ENCODE measurements at places on chromosomes 2 and 18. TPM values are rescaled to one million over a fixed set of nuclear protein-coding genes. Genes with fewer than 3 reads are reported as not detected.
A peak's percentile ranks its signal among the peaks of the same experiment; 100 is the strongest.

DNA sequence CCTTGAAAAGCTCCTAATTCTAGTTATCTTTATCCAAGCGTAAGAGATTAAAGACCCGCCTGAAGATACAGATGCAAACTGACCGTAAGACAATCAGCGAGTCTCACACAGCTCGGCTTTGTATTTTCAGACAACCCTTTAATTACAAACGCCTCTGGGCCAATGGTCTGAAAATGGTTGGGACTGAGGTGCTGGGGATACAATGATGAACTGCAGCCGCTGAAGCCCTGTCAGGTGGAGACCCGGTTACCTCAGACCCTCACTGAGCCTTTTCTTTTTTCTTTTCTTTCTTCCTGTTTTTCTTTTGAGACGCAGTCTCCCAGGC, 715 bp upstream of the CFAP36 start:
- no peak for DNase-seq

- DNase-seq, result no peak
Observed at GRCh38 chr2:209946539-209946938, 55.9 kb upstream of the RPE start.

GRCh38 chr2:152496371-152496770, 161.4 kb downstream of the FMNL2 start:
- no peak for DNase-seq

GRCh38 chr18:60639836-60640235, 267.3 kb upstream of the MC4R start:
- DNase-seq, result no peak

The CDK15 gene
- total RNA-seq, result not detected

DNA sequence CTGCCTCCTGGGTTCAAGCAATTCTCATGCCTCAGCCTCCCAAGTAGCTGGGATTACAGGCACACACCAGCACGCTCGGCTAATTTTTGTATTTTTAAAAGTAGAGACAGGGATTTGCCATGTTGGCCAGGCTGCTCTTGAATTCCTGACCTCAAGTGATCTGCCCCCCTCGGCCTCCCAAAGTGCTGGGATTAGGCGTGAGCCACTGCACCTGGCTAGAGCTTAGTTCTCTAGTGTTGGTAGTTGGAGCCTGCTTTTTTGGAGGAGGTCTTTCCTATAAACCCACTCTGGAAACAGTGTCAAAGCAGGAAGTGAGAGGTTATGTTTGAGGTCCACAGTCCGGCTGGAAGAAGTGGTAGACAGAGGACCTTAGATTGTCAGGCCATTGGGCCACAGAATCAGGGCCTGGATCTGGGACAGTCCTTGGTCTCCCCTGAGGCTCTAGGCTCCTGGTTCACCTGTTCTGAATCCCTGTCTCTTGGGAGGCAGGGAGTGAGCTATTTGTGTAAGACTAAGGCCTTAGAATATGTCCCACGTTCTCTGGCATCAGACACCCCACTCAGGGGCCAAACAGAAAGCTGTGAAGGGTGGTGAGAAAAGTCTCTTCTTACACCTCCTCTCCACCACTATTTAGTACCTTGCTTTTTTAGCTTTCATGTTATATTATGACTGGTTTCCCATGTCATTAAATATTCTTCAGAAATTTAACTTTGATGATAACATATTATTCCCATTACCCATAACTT, 34.5 kb downstream of the PCBP1 start:
- no peak for DNase-seq

The CIDEA gene
- total RNA-seq, result not detected

The COX5B gene
- total RNA-seq, result 225 TPM

- DNase-seq, result no peak
Observed at GRCh38 chr2:178799305-178799704, 7.9 kb downstream of the TTN start.

GRCh38 chr18:49400398-49401072, 59.9 kb downstream of the DYM start:
- DNase-seq, result no peak

- peak; percentile 21 for DNase-seq
Observed at GRCh38 chr2:38057651-38058410, 18.1 kb downstream of the CYP1B1 start.

The HOXD8 gene
- not detected for total RNA-seq

The COL4A3 gene
- total RNA-seq, result not detected

The PIKFYVE gene
- total RNA-seq, result 13.6 TPM

GRCh38 chr2:128644718-128645256, 326.1 kb upstream of the HS6ST1 start:
- no peak for DNase-seq

DNA sequence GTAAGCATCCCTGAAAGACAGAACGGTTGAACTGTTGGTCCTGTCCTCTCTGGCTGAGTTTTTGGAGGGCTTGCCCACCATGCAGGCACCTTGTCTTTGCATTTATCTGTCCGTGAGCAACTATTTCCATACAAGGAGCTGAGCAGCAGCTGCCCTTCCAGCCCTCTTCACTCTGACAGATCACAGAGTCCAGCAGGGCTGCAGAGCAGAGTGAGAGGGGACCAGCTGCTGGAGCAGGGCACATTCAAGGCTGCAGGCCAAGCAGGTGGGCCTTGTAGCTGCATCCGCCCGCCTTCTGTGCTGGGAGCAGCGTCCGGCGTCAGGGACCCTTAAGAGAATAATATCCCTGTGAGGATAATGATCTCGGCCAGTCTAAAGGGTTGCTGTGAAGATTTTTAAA, 9.5 kb downstream of the SMYD1 start:
- DNase-seq, result no peak

The MGAT4A gene
- total RNA-seq, result 49.3 TPM

DNA sequence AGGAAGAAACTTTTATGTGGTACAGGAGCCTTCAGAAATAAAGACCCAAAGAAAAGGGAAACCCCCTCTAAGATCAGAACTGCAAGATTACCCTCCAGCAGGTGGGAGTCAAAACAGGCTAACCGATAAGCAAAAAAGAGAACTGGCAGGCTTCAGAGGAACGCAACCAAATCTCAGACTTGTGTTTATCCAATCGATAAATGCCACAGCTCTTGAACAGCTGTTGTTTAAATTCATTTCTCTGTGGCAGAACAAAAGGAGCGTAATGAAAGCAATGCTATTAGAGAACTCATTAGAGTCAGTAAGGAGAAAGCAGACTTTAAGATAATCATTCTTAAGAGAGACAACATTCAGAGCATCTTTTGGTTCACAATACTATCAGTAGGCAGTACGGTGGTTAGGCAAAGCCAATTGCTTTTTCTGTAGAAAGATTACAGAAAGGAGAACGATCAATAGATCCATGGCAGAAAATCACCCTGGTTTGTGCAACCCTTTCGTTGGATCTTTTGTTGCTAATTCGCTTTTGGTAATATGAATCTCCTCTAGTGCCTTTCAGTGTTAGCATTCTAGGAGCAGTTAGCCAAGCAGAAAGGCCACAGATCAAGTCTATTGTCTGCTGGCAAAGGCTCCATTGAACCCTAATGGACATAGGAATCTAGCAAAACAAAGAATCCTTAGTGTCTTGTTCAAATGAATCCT, 476.4 kb upstream of the CHST9 start:
- DNase-seq, result no peak

The ARL5A gene
- total RNA-seq, result 81.2 TPM

- peak; percentile 35 for DNase-seq
Observed at GRCh38 chr2:84832772-84833461, 48.0 kb downstream of the TRABD2A start.

The ALPP gene
- total RNA-seq, result not detected

Measured in activated naive CD8-positive, alpha-beta T cell treated with anti-CD3 and anti-CD28 coated beads for 36 hours (primary cell).